ENCODE measurements at places on chromosomes 6 and 20.

DNA sequence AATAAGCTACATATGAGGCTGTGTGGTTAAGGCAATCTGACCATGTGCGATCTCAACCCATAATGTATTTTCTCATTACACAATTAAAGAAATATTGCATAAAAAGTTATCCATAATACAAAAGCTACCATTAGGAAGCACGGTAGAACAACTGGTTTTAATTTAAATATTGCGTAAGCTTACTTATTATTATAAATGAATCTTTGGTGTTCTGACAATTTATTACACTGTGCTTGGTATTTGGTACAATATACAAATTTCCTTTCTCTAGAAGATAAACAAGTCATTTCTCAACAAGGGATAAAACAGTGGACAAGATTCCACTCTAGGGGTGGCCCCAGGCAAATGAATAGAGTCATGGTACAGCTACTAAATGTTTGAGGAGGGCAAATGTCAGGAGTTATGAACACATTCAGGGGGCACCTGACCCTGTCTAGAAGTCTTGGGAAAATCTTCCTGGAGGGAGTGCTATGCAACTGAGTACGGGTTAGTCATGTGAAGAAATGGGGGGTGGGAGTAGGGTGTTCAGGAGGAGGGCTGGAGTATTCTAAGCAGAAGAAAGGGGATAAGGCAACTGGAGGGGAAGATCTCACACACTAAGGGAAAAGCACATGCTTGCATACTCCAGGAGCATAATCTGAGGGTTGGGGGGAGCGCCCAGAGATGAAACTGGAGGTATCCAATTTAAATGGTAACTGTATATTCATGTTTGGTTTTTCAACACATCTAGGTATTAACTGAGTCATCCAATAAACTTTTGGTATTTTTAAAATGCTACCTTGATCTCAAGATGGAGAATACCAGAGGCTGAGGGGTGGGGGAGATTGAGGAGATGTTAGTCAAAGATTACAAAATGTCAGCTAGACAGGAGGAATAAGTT is 296.9 kb upstream of the SGK1 start:
- DNase-seq, result no peak

DNA sequence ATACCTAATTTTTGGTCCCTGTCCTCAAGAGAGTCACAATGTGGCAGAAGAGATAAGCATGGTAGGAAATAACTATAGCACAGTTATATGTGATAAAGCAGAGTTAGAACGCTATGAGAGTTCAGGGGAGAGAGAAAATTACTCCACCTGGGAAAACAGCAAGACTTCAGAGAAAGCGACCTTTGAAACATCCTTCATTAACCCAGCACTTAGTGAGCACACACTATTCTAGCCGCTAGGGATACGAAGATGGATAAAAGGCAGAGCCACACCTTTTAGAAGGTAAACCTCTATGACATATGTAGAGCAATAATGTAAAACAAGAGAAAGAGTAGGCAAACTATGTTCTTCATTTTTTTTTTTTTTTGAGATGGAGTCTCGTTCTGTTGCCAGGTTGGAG is 264.3 kb downstream of the PTPRK start:
- DNase-seq, result no peak

- no peak for DNase-seq
Observed at GRCh38 chr20:33719277-33719988, 677 bp downstream of the PXMP4 start.

GRCh38 chr6:39892490-39893129 is 41.7 kb downstream of the MOCS1 start:
- DNase-seq, result no peak

- DNase-seq, result no peak
Observed at GRCh38 chr20:50175938-50176933, 14.4 kb upstream of the CEBPB start.

- no peak for DNase-seq
Observed at GRCh38 chr6:13987400-13987865, 62.7 kb downstream of the RNF182 start.

DNA sequence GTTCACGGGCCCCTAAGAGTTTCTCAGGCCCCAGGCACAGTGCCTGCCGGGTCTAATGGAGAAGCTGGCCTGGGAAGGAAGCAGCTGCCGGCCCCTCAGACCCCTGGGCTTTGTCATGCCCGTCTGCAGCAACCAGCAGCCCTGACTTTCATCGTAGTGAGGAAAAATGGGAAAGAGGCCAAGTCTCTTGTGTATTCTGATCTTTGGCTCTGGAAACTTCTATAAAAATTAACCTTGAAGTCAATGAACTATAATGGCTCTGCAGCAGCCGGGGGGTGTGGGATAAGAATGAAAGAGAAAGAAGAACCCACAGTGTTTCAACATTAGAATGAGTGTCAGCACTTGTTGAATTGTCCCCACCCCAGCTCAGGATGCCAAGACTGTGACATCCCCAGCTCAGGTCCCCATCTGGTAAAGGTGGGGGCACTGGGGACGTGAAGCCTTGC is 12.9 kb downstream of the TGM2 start:
- no peak for DNase-seq

- DNase-seq, result no peak
Observed at GRCh38 chr20:46085179-46085851, 4.4 kb downstream of the NCOA5 start.

Measured in GM04503 (cell line).